ENCODE measurements at places on chromosomes 4 and X.

- DNase-seq: no peak
Measured at GRCh38 chr4:168765726-168766125, 244.3 kb downstream of the CBR4 start.

DNA sequence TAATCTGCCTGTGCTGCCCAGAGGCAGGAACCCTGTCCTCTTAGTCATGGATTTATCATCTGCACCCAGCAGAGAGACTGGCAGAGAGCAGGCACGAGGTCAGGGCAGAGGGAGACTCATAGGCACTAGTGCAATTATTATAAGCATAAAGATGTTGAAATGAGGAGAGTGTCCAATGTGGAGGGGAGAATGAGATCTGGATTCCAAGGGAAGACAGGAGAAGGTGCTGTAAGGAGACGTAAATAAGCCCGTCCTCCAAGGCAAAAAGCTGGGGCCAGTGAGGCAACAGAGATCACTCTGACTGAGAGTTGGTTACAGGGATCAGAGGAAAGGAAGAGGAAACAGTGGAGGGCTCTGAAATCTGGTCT lies 406.2 kb downstream of the MAPK10 start:
- no peak for DNase-seq

DNA sequence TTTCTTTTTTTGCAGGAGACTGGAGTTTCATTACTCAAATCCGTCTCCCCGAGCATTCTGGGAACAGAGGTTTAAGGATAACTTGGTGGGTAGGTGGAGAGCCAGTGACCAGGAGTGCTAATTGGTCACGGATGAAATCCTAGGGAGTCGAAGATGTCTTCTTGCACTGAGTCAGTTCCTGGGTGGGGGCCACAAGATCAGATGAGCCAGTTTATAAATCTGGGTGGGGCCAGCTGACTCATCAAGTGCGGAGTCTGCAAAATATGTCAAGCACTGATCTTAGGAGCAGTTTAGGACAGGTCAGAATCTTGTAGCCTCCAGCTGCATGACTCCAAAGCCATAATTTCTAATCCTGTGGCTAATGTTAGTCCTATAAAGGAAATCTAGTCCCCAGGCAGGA lies 741.3 kb downstream of the PCDH7 start:
- DNase-seq: no peak

DNA sequence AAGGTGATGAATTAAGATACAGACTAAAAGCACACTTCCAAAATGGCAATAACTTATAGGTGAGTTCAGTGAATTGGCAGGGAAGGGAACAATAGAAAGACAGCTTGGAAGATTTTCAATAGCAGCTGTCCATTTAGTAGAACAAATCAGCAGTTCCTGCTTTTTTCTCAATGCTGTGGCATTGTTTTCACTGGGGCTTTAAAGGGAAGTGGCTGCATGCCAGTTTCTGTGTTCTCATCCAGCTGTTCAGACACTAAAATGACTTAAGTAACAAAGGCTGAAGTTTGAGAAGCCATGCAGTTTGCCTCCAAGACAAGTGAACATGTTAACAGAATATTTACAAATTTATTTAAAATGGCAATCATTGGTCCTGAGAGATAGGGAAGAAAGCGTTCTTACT lies 291.9 kb downstream of the FAM47A start:
- no peak for DNase-seq

DNA sequence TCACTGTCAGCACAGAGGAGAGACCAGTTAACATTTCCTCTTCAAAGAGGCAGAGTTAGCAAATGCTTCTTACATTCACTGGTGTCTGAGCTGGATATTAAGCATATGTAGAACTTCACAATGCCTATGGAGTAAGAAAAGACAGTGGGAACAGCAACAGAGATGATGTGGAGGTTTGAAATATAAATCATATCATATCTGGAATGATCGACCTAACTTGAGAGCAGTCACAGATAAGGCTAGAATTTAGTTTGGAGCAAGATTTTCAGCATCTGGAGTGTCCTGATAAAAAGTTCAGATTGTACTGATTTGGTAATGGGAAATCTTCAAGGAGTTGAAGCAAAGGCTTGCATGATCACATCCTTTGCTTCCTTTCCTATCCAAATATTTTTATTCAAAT lies 90.5 kb upstream of the ANKRD50 start:
- DNase-seq: no peak

- DNase-seq: no peak
Measured at GRCh38 chr4:45317276-45317675, 590.9 kb upstream of the GNPDA2 start.

- DNase-seq: no peak
Measured at GRCh38 chrX:8034058-8034457, 106.8 kb upstream of the PNPLA4 start.

- DNase-seq: no peak
Measured at GRCh38 chrX:149462849-149463248, 42.3 kb downstream of the IDS start.

DNA sequence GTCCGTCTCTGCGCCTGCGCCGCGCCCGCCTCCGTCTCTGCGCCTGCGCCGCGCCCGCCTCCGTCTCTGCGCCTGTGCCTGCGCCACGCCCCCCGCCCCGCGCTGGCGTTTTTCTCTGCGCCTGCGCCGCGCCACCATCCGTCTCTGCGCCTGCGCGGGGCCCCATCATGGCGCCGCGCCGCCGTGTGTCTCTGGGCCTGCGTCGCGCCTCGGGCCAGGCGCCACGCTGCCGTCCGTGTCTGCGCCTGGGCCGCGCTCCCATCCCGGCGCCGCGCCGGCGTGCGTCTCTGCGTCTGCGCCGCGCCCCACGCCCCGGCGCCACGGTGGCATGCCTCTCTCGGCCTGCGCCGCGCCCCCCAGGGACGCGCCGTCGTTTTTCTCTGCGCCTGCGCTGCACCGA lies 51.8 kb upstream of the DUX4 start:
- no peak for DNase-seq

DNA sequence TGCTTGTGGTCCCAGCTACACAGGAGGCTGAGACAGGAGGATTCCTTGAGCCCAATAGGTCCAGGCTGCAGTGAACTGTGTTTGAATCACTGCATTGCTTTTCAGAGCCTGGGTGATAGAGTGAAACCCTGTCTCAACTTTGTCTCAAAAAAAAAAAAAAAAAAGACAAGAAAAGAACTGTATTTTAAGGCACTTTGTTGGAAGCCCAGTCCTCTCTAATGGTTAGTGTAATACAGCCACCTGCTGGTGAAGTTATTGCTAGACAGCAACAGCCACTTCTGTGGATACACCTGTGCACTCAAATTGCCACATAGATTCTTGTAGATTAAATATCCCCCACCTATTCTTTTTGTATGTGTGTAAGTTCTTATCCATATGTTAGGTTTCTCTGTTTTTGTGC lies 10.1 kb upstream of the FGG start:
- DNase-seq: no peak

DNA sequence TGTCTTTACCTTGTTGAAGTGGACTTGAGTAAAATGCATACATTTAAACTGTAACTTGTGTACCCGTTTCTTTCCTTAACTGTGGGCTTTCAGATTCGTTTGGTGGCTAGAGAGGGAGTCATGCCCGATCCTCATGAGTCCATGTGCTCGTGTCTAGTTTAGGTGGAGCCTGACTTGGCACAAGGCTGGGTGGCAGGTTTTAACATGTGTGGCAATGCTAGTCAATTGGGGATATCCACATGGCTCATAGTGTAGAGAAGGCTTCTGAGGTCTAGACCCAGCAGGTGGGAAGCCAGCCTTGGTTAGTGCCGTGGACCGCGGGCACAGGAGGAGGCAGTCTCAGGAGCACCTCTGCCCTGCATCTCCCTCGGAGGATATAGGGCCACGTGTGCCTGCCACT lies 48.5 kb upstream of the CLCN4 start:
- no peak for DNase-seq

DNA sequence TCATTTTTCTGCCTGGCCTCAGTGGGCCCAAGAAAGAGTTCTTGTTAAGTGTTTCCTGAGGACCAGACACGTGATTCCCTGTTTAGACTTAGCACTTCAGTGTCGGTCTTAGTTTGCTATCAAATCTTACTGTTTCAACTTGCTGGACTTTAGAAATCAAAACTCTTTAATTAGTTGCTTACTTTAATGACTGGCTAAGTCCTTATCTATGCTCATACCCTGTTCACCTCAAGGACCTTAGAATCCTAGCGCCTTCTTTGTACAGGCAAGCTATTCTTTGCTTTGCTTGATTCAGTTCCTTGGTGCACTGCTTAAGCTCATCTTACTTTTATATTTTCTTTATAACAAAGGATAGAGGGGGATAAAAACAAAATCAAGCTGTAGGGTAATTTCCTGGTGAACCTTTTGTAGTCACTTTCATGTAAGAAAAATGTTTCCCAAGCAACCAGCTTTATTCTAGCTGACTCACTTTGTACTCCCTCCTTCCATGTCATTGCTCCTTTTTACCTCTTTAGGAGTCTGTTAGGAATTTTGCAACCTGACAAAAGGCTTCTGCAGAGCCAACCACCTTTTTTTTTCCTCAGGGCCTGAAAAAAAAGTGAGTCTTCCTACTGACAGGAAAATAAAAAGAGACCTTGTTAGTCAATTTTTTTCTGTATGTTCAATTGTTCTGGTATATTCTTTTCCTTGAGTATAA lies 14.7 kb downstream of the WDR44 start:
- DNase-seq: no peak

DNA sequence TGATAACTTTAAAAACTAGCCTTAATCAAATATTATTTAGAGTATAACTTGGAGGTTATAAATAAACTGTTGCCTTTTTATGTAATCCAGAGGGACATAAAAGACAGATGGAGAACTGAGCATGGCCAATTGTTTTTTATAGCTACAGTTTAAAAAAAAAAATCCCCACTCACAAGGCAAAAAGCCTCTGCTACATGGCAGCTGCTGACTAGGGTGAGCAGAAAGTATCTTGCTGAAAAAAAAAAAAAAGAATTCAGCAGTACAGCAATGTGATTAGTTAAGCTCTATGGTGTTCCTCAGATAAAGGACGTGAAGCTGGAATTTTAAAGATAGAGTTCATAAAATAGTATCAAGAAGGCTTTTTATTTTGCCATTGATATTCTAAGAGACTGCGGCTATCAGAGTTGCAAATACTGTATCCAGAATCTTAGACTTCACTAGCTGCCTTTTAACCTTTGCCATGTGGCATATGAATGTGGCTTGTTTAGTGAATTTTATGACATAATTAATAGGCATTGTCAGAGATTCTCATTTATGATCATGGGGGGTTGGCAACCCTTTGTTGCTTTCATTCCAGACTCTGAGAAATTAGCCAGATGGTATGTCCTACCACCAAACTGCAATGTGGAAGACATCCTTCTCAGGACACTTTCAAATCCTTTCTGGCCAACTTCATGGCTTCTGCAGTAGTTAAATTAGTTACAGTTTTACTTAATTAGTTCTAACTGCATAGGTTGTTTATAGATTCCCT lies 498.0 kb downstream of the STPG2 start:
- no peak for DNase-seq

DNA sequence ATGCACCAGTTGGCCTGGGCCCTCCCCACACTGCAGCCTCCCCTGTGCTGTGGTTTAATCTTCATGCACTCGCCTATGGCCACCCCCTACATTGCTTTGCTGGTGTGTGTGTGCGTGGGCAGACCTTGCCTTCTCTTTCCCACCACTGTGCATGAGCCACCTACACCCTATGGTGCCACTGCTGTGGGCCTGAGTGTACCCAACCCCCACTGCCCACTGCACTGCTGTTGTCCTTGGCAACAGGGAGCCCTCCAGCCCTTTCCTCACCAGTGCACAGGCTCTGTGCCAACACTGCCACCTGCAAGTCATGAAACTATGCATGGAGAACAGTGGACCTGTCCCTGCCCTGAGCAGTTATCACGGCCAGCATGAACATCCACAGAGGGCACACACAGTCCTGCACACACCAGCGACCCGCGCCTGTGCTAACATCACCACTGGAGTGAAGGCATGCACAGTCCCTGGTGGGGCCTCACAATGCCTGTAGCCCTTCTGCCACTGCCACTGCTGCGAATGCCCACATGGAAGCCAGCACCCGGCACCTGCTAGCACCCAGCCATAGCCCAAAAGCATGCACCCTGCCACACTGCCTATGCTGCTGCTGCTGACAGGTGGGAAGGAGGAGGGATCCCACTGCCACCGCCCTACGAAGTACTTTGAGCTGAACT lies 237.8 kb upstream of the ARSJ start:
- no peak for DNase-seq

- no peak for DNase-seq
Measured at GRCh38 chrX:55210931-55211677, 9.0 kb upstream of the PAGE5 start.

GRCh38 chrX:97931586-97931985 lies 1047.9 kb downstream of the RPA4 start:
- DNase-seq: no peak

- no peak for DNase-seq
Measured at GRCh38 chr4:107330916-107331315, 294.8 kb upstream of the DKK2 start.

GRCh38 chr4:85474818-85475630 lies at the start of gene ARHGAP24:
TSS of gene ARHGAP24 (plus strand) at chr4:85475150.
- no peak for DNase-seq

- no peak for DNase-seq
Measured at GRCh38 chr4:15648600-15648999, 6.6 kb downstream of the FBXL5 start.

DNA sequence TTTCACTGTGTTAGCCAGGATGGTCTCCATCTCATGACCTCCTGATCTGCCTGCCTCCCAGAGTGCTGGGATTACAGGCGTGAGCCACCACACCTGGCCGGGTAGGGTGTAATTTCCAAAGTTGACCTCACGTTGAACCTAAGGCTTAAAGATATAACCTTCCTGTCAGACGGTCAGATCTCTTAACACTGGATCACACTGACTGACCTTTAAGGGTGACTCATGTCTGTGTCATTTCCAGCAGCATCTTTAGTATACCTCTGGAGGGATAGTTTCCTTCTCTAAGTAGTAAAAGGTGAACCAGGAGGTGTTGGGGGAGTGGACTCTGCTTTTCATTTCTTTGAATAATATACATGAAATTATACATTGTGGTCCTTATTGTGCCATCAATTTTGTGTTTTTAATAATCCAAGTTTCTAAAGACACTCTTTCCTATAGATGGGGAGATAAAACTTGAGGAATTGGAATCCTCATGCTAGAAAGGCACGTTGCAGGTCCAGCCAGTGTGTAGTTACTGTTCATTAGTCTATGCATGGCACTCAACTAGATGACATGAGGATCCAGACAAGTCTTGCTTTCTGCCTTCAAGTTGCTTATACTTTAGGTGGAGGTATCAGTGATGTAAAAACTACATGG lies 45.7 kb downstream of the ARHGAP10 start:
- DNase-seq: no peak

DNA sequence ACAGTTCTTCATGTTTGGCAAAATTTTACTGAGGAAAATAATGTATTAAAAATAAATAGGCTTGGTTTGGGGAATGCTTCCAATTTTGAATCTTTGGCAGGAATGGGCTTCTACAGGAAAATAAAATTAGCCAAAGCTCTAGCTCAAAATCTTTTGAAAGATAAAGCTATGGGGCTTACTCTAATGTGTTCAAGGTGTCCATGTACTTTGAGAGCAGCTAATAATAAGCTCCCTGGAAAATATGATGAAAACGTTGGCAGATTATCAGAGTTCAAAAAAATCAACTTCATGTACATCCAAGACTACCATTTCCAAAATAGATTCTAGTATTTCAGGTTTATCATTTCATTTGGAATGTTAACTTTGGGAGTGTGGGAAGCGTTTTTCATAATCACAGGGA lies 158.4 kb downstream of the EMCN start:
- DNase-seq: no peak
